ENCODE measurements at places on chromosomes 12 and 14.

- no peak for DNase-seq
These were observed 16.9 kb downstream of the LRRK2 start for GRCh38 chr12:40241741-40242140.

DNA sequence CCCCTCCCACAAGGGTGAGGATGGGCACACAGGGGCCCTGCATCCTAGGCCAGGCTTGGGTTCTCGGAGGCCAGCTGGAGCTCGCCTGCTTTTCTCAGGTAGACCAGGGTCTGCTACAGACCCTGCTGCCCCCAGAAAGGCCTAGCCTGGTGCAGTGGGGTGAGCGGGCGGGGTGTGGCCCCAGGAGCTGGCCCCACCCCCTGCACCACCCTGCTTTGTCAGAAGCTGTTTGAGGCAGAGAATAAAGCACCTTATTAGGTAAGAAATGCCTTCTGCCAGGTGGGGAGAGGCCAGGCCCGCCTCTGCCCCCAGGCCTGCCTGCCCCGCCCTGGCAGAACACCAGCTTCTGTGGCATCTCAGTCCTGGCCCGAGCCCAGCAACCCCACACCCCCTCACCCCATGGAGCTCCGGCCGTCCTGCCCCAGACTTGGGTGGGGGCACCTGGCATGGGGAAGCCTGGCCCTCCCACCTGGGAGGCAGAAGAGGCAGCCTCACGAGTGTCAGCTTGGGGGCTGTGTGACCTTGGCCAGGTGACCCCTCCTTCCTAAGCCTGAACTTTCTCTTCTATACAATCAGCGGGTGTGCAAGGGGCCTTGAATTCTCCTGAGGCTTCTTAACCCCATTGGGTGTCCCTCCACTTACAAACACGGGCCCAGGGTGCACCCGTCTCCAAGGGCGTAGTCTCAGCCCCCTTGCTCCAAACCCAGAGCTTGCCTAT, 43.2 kb downstream of the KRT80 start:
- no peak for DNase-seq

GRCh38 chr14:60771117-60771516, 36.6 kb downstream of the MNAT1 start:
- no peak for DNase-seq

DNA sequence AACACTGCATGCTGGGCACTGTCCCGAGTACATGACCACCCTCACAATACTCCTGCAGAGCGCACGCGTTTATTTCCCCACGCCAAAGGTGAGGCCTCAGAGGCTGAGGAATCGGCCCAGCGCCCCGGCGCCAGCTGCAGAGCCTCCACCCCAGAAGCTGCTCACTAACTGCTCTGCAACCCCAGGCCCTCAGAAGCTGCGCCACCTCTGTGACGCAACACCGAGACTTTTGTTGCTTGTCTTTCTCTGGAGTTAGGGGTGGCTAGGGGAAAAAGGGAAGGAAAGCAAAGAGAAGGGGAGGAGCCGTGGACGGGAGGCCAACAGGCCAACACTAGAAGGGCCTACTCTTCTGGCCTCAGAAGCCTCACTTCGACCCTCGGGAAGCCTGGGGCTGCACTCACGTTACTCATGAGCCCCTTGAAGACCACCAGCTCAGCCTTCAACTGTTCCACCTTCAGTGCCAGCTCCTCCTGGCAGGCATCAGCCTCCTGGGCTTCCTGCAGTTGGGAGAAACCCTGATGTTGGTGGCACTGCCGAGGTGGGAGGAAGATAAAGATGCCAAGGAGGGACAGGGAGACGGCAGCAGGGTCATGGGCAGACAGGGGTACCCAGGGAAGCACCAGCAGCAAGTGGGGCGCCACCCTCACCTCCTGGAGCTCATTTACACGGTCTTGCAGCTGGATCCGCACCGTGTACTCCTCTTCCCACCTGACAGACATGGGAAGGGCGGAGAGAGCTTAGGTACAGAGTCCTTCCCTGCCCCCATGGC, 5.4 kb downstream of the IFFO1 start:
- DNase-seq: no peak

DNA sequence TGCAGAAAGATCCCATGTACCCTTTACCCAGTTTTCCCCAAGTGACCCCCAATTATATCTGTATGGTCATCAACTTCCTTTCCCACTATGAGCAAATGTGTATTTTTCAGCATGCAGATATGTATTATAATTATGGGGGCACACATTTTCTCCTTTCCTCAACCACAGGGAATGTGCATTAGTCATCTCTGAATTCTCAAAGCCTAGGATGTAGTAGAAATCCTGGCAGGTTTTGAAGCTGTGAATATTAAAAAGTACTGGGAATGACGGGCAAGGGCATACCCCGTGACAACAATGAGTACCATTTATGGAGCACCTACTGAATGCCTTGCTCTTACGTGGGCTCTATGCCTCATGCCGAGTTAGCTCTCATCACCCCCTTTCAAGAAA, 71.5 kb downstream of the VWF start:
- no peak for DNase-seq

GRCh38 chr14:92511453-92512238, 1.9 kb upstream of the RIN3 start:
- no peak for DNase-seq

- no peak for DNase-seq
These were observed 129.9 kb upstream of the FRMD6 start for GRCh38 chr14:51521764-51522163.

DNA sequence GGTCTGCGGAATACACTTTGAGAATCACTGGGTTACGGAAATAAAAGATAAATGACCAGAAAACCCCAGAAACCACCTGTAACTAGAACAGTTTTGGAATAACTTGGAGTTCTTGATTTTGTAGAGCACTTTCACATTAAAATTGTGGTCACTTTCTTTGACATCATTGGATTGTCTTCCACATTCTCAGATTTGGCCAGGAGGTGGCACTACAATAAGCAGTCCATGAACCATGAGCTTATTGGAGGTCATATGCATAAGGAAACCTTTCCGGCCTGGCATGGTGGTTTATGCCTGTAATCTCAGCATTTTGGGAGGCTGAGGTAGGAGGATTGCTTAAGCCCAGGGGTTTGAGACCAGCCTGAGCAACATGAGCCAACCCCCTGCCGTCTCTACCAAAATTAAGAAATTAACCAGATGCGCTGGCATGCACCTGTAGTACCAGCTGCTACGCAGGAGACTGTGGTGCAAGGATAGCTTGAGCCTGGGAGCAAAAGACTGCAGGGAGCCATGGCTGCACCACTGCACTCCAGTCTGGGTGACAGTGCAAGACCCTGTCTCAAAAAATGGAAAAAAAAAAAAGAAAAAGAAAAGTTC, 107.7 kb upstream of the CAND1 start:
- peak; percentile 27 for DNase-seq

- DNase-seq: no peak
These were observed 3.7 kb downstream of the PIANP start for GRCh38 chr12:6696690-6697583.

- no peak for DNase-seq
These were observed 55.7 kb downstream of the VRK1 start for GRCh38 chr14:96852823-96853422.

DNA sequence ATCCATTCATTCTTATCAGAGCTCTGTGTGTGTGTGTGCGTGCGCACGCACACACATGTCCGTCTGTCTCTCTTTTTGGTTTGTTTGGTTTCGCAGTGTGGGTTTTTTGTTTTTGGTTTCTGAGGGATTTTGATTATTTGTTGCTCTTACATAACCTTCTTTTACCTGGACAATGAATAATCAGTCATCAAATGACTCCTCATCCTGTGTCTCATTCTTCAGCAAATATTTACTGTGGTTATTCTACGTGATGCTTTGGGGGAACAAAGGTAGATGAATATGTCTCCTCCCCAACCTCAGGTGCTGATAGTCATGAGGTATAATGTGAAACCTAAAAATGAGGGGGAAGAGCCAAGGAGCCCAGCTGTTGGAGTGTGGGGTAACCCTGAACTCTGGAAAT, 92.4 kb downstream of the SAMD4A start:
- DNase-seq: no peak

DNA sequence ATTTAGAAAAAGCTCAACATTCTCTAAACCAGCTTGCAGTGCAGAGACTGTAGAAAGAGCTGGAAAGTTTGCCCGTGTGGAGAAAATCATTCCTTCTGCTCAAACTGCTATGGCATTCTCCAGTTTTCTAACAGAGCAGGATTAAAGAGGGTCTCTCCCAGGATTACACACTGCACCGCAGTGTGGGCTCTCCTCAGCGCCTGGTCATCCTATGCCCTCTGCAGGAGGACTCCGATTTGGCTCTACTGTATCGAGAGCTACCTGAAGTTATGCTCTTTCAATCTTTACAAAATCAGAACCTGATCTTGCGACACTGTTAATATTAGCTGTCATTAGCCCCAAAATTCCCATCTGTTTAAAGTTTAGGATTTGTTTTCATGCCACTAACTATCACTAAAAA, 33.0 kb downstream of the BHLHE41 start:
- no peak for DNase-seq

DNA sequence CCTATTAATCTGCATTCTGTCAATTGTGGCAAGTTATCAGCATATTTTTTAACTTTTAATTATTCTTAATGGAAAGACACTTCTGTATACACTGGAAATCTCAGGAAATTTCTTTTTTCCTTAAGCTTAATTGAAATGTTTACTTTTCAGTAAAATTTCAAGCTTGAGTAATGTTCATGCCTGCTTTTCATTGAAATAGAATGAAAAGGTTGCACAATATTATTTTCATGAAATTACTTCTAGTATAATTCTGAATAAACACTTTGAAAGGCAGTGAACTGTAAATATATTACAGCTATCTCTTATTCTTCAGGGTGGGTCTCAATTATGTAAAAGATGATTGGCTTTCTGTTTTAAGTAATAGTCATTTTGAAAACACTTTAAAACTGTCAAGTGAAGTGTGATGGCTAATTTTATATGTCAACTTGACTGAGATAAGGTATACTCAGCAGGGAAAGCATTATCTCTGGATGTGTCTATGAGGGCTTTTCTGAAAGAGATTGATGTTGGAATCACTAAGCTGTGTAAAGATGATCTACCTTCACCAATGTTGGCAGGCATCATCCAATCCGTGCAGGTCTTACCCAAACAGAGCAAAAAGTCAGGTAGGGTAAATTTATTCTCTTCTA, 29.9 kb downstream of the CLEC2D start:
- DNase-seq: no peak

GRCh38 chr12:11875414-11875935, 195.3 kb upstream of the BCL2L14 start:
- DNase-seq: no peak

DNA sequence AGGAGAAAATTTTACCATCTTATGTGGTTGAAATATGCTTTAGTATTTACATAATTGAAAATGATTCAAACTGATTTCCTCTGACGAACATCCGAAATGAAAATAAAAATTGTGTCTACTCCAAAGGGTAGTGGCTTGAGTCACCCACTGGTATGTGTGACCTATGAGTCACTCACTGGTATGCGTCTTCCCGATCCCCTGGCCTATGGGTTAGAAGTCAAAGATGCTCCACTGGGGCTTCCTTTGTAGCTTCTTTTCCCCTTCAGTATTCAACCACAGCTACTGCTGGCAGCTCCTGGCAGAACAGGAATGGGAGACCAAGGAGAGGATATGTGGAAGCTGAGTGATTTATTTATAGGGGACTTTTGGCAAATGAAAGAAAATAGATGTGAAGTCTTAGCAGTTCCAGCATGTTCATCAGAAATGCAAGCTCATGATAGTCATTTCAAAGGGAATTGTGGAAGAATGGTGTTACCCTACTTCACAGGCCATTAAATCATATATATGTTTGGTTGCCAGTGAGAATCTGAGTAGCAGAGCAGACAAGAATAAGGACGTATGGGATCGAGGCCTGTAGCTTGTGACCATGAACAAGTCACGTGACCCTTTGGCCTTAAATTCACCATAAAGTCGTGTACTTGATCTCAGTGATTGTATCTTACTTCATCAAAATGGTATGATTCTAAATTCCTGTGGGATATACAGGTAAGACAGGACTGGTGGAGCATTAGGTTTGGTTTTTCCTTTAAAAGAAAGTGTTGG, 108.3 kb downstream of the CRADD start:
- no peak for DNase-seq

- no peak for DNase-seq
These were observed 254.6 kb downstream of the SOX5 start for GRCh38 chr12:23694920-23695319.

Measured in stimulated activated CD4-positive, alpha-beta T cell treated with anti-CD3 and anti-CD28 coated beads, Interleukin-2, amount 100 ng/mL, for 48 hours (primary cell).